ENCODE measurements at places on chromosomes 4 and X.

DNA sequence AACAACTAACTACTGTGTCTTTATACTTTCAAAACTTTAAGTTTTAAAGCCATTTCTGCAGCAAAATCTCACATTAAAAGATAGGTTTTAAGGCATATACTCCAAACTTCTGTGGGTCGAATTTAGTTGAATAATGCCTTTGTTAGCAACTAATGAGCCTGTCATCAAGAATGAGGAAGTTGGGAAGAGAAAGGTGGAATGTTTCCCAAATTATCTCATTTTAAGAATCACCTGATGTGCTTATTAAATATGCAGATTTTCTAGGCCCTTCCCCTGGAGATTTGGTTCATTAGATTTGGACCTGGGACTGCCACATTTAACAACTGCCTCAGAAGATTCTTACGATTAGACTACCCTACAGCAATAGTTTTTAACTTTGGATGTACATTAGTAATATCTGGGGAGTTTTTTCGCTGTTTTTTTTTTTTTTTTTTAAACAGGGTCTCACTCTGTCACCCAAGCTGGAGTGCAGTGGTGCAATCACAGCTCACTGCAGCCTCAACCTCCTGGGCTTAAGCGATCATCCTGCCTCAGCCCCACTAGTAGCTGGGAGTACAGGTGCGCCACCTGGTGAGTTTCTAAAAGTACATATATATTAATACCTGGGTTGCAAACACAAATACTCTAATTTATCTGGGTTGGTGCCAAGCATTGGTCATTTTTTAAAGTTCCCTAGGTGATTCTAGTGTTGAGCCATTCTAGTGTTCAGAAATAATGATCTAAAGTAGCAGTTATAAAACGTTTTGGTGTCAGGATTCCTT is 16.1 kb upstream of the TASL start:
- DNase-seq, result peak; percentile 2

DNA sequence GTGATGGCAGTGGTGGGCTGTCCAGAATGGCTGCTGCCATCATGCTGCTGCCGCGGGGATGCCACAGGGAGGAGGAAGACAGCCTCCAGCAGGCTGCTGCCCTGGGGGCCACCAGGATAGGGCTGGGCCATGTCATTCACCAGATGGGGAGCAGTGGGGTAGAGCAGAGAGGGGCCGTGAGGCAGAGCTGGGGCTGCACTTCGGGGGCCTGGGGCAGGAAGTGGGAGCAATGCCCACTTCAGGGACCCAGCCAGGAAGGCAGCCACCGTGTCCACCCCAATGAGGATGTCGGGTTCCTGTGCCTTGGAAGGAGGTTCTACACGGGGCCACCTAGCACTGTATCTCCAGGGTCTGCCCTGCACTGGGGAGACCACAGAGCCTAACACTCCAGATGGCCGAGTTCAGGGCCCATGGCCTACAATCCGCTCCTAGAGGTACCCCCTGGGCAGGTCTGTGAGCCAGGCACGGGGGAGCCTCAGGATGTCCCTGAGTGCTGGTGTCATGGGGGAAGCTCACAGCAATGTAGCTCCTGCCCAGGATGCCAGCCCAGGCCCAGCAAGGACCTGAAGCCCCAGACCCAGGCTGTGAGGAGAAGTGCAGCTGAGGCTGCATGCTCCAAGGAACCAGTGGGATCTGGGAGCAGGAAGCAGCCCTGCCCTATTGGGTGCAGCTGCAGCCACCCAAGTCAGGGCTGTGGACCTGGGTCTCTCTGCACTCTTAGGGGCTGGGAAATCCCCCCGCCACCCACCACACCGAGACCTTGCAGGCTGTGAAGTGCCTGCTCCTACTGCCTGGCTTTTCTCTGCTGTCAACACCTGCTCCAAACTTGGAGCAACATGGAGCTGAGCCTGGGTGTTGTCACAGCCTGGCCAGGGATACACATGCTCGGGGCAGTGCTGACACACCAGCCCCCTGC is 140.3 kb downstream of the PDHA2 start:
- no peak for DNase-seq

DNA sequence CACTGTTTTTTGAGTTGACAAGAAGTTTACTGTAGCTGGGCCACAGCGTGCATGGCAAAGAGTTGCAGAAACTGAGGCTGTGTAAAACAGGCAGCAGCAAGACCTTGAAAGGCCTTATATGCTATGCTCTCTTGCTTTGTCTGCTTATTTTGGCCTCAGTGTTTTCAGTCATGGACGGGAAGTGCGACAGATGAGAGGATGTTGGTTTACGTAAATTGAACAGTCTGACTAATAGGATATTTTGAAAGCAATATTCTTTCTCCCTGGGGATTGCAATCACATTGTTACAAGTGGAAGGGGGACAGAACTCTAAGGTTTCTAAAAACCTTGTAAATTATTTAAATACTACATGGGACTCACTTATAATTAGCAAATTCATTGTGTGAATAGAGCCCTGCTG is 32.2 kb upstream of the MAGEA10 start:
- DNase-seq, result no peak

GRCh38 chr4:30716681-30717207 is 3.4 kb upstream of the PCDH7 start:
- DNase-seq, result no peak

- DNase-seq, result no peak
Observed at GRCh38 chr4:151233600-151233999, 43.4 kb upstream of the PRSS48 start.

- DNase-seq, result no peak
Observed at GRCh38 chr4:143538979-143539669, 25.6 kb downstream of the SMARCA5 start.

- DNase-seq, result no peak
Observed at GRCh38 chrX:116170511-116170910, at the start of gene AGTR2. Gene AGTR2 (plus strand): TSS chrX:116170744. CDS start chrX:116172281, 1,537 bp downstream.

- DNase-seq, result no peak
Observed at GRCh38 chrX:68748030-68748429, 80.8 kb upstream of the EFNB1 start.

GRCh38 chrX:46961574-46962283 is 49.5 kb downstream of the JADE3 start:
- no peak for DNase-seq

DNA sequence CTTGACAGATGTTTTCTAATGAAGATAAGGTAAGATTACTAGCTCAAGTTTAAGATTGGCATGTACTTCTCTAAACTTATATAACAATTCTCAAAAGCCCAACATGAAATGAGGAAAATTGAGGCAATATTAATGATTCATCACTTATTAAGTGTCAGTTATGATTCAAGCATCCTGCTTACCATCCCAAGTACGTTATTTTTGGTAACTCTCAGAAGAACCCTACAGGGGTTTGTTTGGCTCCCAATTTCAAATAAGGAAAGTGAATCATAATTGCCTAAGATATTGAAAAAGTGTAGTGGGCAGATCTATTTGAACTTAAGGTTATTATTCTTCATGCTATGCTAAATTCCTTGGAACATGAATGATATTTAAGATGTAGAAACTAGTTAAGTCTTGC is 387.9 kb upstream of the TENM3 start:
- DNase-seq, result no peak

- no peak for DNase-seq
Observed at GRCh38 chr4:136908122-136908521, 624.2 kb downstream of the PCDH18 start.

- DNase-seq, result no peak
Observed at GRCh38 chr4:101670897-101671296, 119.6 kb upstream of the BANK1 start.
